ENCODE measurements at places on chromosomes 11 and 22.

- no peak for DNase-seq
Observed at GRCh38 chr22:46082633-46083032, 67.7 kb upstream of the PPARA start.

GRCh38 chr11:60592601-60593000 is 77.4 kb downstream of the MS4A13 start:
- DNase-seq, result no peak

- DNase-seq, result no peak
Observed at GRCh38 chr11:93543292-93543977, at the start of gene SMCO4. TSS of gene SMCO4 (minus strand) at chr11:93543391. CDS start at chr11:93479189, 64,202 bp downstream.

- DNase-seq, result no peak
Observed at GRCh38 chr11:21426931-21427330, 757.5 kb downstream of the NELL1 start.

GRCh38 chr11:28833670-28834069 is 725.5 kb downstream of the METTL15 start:
- DNase-seq, result no peak

GRCh38 chr22:45483918-45484499 is 18.7 kb upstream of the FBLN1 start:
- DNase-seq, result no peak

DNA sequence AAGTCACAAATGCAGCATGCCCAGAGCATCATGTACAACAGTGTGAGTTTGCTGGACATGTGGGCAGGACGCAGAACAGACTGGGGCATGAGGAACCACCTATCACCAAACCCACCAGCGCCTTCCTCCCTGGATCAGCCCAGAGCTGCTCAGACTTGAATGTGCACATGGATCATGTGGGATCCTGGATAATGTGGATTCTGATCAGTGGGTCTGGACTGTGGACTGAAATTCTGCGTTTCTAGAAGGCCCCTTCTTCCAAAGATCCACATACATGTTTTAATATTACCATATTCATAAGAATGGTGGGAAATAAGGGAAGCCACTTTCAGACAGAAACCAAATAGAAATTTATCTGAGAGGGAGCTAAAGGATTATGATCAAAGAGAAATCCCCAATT is 85.6 kb upstream of the VPREB1 start:
- DNase-seq, result no peak
